ENCODE measurements at places on chromosomes 1 and 21. TPM values are rescaled to one million over a fixed set of nuclear protein-coding genes. Genes with fewer than 3 reads are reported as not detected.
A peak's percentile ranks its signal among the peaks of the same experiment; 100 is the strongest.

DNA sequence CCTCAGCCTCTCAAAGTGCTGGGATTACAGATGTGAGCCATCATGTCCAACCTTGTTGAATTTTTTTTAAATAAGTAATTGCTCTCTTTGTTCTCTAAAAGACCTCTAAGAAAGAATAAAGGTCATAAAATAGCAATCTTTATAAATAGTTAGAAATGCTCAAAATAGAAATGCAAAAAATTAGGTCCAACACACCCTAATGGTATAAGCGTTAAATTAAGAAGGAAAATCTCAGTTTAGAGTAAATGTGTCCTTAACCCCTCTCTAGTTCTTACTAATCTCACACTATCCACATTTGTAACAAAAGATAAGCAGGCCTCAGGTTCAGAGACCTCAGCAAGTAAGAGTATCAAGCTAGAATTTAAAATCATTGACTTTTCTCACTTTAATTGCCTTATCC lies 38.3 kb upstream of the GLIS1 start:
- no peak overlapping the region for H3K4me3 ChIP-seq
- no peak for DNase-seq
- H3K4me1 ChIP-seq: no peaks in the 10 kb centered on the region
- no peaks in the 10 kb centered on the region for H3K27me3 ChIP-seq

GRCh38 chr1:67668660-67669059 lies 16.3 kb upstream of the GADD45A start:
- DNase-seq: no peak
- H3K27me3 ChIP-seq: no peaks in the 10 kb centered on the region
- H3K4me3 ChIP-seq: no peak overlapping the region
- no peaks in the 10 kb centered on the region for H3K36me3 ChIP-seq

- peaks cover 40% of the 10 kb centered on the region for H3K4me1 ChIP-seq
- H3K36me3 ChIP-seq: no peaks in the 10 kb centered on the region
- peak overlapping the region; percentile 43 for H3K27ac ChIP-seq
- no peak for DNase-seq
Observed at GRCh38 chr1:61226791-61227567, 144.6 kb downstream of the NFIA start.

DNA sequence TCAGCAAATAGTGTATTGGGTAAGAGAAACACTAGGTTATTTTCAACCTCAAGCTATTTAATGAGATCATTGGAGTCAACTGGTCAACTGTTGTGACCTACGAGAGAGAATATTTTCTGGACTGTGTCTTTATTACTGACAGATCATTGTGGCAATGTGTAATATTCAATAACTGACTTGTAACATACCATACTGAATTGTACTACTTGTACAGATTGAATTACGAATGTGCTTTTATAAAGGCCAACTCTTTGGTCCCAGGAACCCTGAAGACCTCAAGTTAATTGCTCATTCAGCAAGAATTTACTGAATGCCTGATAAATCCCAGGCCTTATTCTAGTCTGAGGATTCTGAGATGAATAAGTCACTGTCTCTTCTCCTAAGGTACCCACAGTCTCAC lies 56.1 kb upstream of the CAMK1G start:
- no peak for DNase-seq
- no peak overlapping the region for H3K27ac ChIP-seq
- peaks cover 3% of the 10 kb centered on the region for H3K27me3 ChIP-seq
- no peak overlapping the region for H3K4me3 ChIP-seq

- H3K36me3 ChIP-seq: no peaks in the 10 kb centered on the region
- H3K4me1 ChIP-seq: peaks cover 24% of the 10 kb centered on the region
- H3K27me3 ChIP-seq: no peaks in the 10 kb centered on the region
- H3K27ac ChIP-seq: no peak overlapping the region
Observed at GRCh38 chr1:57061369-57061768, 95.6 kb upstream of the C8B start.

GRCh38 chr1:113266788-113267187 lies 123.5 kb upstream of the MAGI3 start:
- H3K4me1 ChIP-seq: peaks cover 8% of the 10 kb centered on the region
- H3K27ac ChIP-seq: no peak overlapping the region
- H3K4me3 ChIP-seq: no peak overlapping the region

GRCh38 chr1:208336137-208336518 lies 91.9 kb upstream of the PLXNA2 start:
- no peak overlapping the region for H3K4me3 ChIP-seq
- H3K36me3 ChIP-seq: no peaks in the 10 kb centered on the region
- no peak for DNase-seq
- peaks cover 51% of the 10 kb centered on the region for H3K4me1 ChIP-seq

DNA sequence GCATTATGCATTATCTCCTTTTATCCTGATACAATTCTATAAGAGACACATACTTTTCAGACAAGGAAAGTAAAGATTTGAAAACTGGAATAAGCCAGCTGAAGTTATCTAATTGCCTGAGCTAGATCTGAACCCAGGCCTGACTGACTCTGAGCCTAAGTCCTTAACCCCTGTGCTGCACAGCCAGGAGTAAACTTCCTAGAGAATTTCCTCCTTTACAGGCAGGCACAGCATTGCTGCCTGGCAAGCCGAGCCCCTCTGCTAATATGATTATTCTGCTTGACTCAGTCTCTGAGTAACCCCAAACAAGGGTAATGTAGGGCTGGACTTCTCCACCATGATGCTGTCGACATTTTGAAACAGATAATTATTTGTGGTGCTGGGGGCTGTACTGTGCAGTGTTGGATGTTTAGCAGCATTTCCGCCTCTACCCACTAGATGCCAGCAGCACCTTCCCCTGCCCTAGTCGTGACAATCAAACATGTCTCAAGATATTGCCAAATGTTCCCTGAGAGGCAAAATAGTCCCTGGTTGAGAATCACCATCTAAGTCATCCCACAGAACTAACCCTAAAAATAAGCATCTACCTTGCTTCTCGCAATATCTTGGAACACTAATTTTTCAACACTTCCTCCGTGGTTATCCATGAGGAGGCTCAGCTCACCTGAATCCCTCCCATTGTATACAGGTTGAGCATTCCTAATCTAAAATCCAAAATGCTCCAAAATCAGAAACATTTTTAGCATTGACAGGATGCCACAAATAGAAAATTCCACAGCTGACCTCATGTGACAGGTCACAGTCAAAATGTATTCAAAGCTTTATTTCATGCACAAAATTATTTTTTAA lies 18.5 kb downstream of the CAMK1G start:
- H3K27ac ChIP-seq: no peak overlapping the region
- peaks cover 2% of the 10 kb centered on the region for H3K27me3 ChIP-seq
- no peak for DNase-seq
- peaks cover 4% of the 10 kb centered on the region for H3K36me3 ChIP-seq

GRCh38 chr1:170967042-170967910 lies 31.9 kb downstream of the MROH9 start:
- no peaks in the 10 kb centered on the region for H3K4me1 ChIP-seq
- H3K36me3 ChIP-seq: no peaks in the 10 kb centered on the region
- H3K27ac ChIP-seq: no peak overlapping the region

DNA sequence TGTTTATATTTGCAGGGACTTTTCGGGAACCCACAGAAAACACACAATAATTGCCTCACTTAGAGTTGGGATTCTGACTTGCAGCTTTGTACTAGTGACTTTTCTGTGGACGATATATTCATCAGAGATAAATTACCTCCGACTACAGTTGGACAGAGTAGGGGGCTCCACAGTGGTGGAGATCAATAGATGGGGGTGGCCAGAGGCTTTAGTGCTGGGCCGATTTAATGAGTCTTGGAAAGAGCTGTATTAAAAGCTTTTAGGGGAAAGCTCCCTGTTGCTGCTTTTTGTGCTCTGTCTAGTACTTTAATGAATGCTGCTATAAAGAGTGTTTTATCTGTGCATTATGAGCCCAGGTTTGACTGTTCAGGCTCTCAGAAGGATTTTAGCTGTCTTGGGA lies 359.2 kb upstream of the DPYD start:
- H3K27me3 ChIP-seq: no peaks in the 10 kb centered on the region
- no peaks in the 10 kb centered on the region for H3K36me3 ChIP-seq
- H3K27ac ChIP-seq: no peak overlapping the region
- H3K4me3 ChIP-seq: no peak overlapping the region
- DNase-seq: no peak
- H3K4me1 ChIP-seq: peaks cover 4% of the 10 kb centered on the region

DNA sequence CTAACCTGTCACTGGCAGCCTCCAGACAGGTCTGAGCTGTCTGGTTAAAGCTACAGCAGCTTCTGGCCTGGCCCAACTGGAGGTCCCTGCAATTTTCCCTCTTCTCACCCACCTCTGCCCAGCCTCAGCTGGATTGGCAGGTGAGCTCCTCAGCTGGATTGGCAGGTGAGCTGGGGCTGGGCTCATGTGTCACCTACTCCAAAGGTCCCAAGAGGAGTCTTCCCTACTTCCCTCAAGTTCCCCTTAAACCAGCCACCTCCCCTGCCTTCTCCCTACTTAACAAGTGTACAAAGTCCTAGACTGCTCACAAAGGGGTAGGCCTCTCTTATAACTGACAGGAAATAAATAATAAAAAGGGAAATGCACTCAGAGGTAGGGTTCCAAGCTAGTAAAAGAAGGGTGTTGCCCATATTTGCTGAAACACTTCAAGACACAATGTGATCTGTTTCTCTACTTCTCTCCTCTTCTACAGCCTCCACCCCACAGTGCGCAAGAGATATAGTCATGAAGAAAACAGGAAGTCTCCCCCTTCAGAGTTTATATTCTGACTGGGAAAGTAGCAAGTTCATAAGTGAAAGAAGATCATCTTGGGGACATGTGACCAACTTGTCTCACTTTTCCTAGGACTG lies at the start of gene GPA33:
GPA33 (minus strand) TSS at position 64 of the 629 bp plus-strand sequence. CDS start 90 bp downstream, outside the sequence.
- peaks cover 18% of the 10 kb centered on the region for H3K4me1 ChIP-seq
- no peak for DNase-seq
- no peak within 1 kb of the TSS for H3K27ac ChIP-seq
- no peaks in the 10 kb centered on the region for H3K27me3 ChIP-seq
- H3K4me3 ChIP-seq: no peak within 1 kb of the TSS
- no peaks in the 10 kb centered on the region for H3K36me3 ChIP-seq

GRCh38 chr1:22717037-22717760 lies 6.6 kb downstream of the EPHB2 start:
- no peaks in the 10 kb centered on the region for H3K36me3 ChIP-seq
- H3K27me3 ChIP-seq: no peaks in the 10 kb centered on the region
- peaks cover 46% of the 10 kb centered on the region for H3K4me1 ChIP-seq
- H3K27ac ChIP-seq: peak overlapping the region; percentile 69

GRCh38 chr1:34547046-34547674 lies 207.7 kb upstream of the GJB5 start:
- no peak overlapping the region for H3K27ac ChIP-seq
- DNase-seq: no peak
- H3K4me1 ChIP-seq: no peaks in the 10 kb centered on the region
- H3K36me3 ChIP-seq: no peaks in the 10 kb centered on the region

DNA sequence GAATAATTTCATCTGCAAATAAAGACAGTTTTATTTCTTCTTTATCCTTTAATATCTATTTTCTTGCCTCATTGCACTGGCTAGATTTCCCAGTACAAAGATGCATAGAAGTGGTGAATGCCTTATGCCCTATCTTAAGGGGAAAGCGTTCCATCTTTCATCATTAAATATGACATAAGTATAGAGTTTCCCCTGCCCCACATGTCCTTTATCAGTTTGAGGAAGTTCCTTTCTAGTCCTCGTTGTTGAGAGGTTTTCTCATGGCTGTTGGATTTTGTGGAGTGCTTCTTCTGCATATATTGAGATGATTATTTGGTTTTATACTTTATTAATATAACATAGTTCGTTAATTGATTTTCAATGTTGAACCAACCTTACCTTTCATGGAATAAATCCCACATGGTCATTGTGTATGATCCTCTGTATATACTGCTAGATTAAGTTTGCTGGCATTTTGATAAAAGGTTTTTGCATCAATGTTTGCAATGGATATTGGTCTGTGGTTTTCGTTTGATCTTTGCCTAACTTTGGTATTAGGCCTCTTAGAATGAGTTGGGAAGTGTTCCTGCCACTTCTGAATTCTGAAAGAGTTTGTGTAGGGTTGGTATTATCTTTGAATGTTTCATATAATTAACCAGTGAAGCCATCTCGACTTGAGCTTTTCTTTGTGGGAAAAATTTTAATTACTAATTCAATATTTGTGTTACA lies 15.6 kb downstream of the PRKACB start:
- DNase-seq: no peak
- H3K36me3 ChIP-seq: peaks cover 24% of the 10 kb centered on the region

CDKN2C gene
- 0.63 TPM for total RNA-seq

RAB25 gene
- 52.6 TPM for total RNA-seq

APOBEC4 gene
- total RNA-seq: not detected

BRINP2 gene
- total RNA-seq: 0.63 TPM

NFASC gene
- 0.72 TPM for total RNA-seq

PRAMEF20 gene
- not detected for total RNA-seq

KCNJ15 gene
- total RNA-seq: 0.70 TPM

EPHA8 gene
- not detected for total RNA-seq

ABCG1 gene
- 4.4 TPM for total RNA-seq

CD101 gene
- 4.1 TPM for total RNA-seq
